ENCODE measurements at places on chromosomes 3 and 15.

GRCh38 chr15:47437491-47437890 lies 279.8 kb upstream of the SEMA6D start:
- no peaks in the 10 kb centered on the region for H3K36me3 ChIP-seq
- no peak for DNase-seq
- H3K27ac ChIP-seq, result no peak overlapping the region
- H3K27me3 ChIP-seq, result no peaks in the 10 kb centered on the region

DNA sequence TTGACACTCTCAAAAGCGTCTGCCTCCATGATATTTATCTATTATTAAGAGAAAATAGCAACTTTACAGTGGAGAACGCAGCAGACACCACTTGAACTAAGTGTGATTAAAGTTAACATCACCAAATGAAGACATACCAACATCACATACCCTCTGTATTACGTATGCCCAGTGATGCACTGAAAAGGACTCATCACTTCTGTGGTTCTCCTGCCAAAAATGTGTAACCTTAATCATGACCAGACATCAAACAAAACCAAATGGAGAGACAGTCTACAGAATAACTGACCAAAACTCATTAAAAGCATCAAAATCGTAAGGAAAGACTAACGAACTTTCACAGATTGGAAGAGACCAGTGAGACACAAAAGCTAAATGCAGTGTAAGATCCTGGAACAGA lies 103.2 kb downstream of the PPP2R3A start:
- H3K27ac ChIP-seq, result no peak overlapping the region
- no peaks in the 10 kb centered on the region for H3K27me3 ChIP-seq
- peaks cover 3% of the 10 kb centered on the region for H3K36me3 ChIP-seq
- peaks cover 8% of the 10 kb centered on the region for H3K4me1 ChIP-seq

DNA sequence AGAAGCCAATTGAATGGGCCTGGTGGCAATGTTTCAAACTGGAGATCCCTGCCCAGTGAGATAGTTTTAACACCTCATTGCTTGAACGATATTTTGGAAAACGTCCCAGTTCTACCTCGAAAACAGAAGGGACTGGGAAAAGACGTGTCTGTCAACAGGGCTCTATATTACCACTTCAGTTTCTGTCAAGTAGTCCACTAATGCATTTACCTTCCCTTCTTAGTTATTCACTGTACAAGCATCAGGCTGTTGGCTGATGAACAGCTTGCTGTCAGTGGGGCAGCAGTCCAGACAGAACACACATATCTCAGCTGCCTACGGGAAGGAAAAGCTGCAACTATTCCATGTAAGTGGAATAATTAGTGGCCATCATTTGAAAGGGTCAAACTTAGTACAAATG lies 794.7 kb upstream of the GBE1 start:
- H3K4me1 ChIP-seq, result no peaks in the 10 kb centered on the region
- no peaks in the 10 kb centered on the region for H3K27me3 ChIP-seq
- no peaks in the 10 kb centered on the region for H3K36me3 ChIP-seq
- H3K27ac ChIP-seq, result no peak overlapping the region
- no peak for DNase-seq

DNA sequence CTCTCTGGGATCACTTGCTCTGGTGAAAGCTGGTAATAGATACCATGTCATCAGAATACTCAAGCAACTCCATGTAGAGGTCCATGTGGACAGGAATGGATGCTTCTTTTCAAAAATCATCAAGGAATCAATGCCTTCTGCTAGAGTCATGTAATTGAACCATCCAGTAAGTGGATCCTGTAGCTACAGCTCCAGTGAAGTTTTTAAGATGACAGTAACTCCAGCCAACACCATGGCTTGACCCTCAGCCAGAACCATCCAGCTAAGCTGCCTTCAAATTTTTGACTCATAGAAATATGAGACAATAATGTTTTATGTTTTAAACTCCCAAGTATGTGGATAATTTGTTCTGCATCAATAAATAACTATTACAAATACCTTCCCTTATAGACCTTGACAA lies 923.7 kb downstream of the EPHA3 start:
- no peak overlapping the region for H3K4me3 ChIP-seq
- H3K4me1 ChIP-seq, result no peaks in the 10 kb centered on the region
- no peak for DNase-seq
- H3K36me3 ChIP-seq, result no peaks in the 10 kb centered on the region
- no peak overlapping the region for H3K27ac ChIP-seq

DNA sequence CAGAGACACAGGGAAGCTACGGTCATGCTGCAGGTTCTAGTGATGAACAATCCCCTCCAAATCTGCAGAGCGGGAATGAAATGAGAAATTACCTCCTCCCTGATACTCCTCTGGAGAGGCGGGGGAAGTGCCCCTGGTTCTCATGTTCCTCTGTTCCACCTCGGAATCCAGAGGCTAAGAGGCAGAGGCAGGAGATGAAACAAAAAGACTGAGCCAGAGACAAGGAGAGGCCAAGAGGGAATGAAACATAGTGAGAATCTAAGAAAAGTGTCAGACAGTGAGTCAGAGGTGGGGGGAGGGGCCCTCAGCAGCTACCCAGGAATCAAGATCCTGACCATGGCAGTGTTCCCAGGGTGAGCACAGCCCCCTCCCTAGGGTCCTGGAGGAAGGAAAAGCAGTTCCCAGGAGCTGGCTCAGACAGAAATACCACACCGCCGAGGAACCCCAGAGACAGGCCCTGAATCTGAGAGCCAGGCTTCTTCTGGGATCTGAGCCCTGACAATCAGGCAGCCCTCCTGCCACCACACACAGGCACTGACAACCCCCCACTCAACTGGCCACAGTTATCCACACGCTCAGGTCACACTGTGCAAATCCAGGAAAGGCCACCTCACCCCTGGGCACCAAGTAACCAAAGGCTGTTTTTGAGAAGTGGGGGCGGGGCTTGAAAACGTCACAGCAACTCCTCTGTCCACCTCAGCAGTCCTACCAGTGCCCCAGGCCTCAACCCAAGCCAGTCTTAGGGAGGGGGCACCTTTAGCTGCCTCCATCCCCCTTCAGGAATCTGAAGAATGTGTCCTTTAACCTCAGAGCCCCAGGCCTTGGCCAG lies 2.4 kb downstream of the CSRNP1 start:
- no peaks in the 10 kb centered on the region for H3K27me3 ChIP-seq
- H3K4me1 ChIP-seq, result peaks cover 52% of the 10 kb centered on the region
- DNase-seq, result peak; percentile 97

- no peak overlapping the region for H3K27ac ChIP-seq
- H3K27me3 ChIP-seq, result no peaks in the 10 kb centered on the region
- no peak overlapping the region for H3K4me3 ChIP-seq
- H3K4me1 ChIP-seq, result no peaks in the 10 kb centered on the region
- no peaks in the 10 kb centered on the region for H3K36me3 ChIP-seq
Measured at GRCh38 chr15:27339138-27339537, 368.2 kb downstream of the GABRG3 start.

- H3K4me3 ChIP-seq, result no peak overlapping the region
- DNase-seq, result peak; percentile 83
- no peak overlapping the region for H3K27ac ChIP-seq
Measured at GRCh38 chr3:42020684-42021307, 58.9 kb upstream of the ULK4 start.

Data from IMR-90 (cell line).